Activated naive CD8-positive, alpha-beta T cell treated with anti-CD3 and anti-CD28 coated beads, Interleukin-2, amount 10 ng/mL, durations not matched to agents 7 days and 5 days (primary cell): ENCODE measurements at places on chromosomes 16 and 17. TPM values are rescaled to one million over a fixed set of nuclear protein-coding genes. Genes with fewer than 3 reads are reported as not detected.

Gene ADAD2
- not detected for total RNA-seq

DNA sequence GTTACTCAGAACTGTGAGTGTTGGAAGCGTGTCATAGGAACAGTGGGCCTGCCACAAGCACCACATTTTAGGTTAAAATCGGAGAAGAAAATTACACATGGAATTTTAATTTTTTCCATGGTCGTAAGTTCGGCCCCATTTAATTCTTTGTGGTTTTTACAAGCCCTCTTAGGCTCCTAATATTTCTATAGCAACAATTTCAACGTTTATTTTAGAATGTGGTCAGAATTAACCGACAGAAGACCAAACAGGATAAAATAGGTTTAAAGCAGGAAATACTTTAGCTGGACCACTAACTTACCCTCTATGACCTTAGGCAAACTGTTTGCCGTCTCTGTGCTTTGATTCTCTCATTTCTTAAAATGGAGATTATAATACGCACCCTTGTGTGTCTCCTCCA is 69.9 kb downstream of the FTO start:
- DNase-seq: no peak
- no peak overlapping the region for H3K27ac ChIP-seq
- H3K4me1 ChIP-seq: peaks cover 3% of the 10 kb centered on the region
- H3K36me3 ChIP-seq: peaks cover 2% of the 10 kb centered on the region
- no peaks in the 10 kb centered on the region for H3K27me3 ChIP-seq
- no peak overlapping the region for H3K4me3 ChIP-seq

Gene CIITA
- 13.1 TPM for total RNA-seq

DNA sequence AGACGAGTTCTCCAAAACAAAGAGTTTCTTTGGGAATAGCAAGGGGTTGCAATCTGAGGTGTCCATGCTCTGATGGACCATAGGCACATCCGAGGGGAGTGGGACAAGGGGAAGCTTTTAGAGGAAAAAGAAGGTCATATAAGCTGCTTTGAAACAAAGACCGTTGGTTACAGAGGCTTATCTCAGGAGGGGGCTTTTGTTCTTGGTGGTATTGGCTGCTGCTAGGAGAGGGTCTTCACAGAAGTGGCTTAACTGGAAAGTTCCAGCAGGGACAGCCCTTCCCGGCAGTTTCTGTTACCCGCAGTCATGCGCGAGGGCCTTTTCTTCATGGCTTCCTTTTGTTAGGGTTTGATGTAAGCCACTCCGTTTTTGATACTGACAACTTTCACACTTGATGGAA is 76.0 kb downstream of the RAP1GAP2 start:
- no peaks in the 10 kb centered on the region for H3K4me1 ChIP-seq
- H3K4me3 ChIP-seq: no peak overlapping the region
- H3K36me3 ChIP-seq: no peaks in the 10 kb centered on the region
- no peaks in the 10 kb centered on the region for H3K27me3 ChIP-seq

DNA sequence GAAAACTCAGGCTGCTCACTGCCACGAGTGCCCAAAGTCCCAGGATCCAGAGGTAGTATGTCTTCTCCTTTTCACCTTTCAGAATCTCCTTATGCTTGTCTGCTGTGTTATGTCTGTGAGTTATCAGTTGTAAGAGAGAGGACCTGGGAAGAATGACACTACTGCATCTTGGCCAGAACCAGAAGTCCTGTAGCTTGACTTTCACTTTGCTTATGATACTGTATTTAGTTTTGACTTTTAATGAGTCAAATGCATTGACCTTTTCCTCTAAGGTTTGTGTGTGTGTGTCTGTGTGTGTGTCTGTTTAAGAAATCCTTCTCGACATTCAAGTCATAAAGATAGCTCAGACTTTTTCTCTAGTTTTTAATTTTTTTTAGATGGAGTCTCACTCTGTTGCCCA is 43.4 kb downstream of the BMERB1 start:
- H3K27ac ChIP-seq: no peak overlapping the region
- H3K36me3 ChIP-seq: peaks cover 2% of the 10 kb centered on the region
- no peak for DNase-seq
- H3K4me1 ChIP-seq: peaks cover 10% of the 10 kb centered on the region
- H3K4me3 ChIP-seq: no peak overlapping the region
